ENCODE measurements at places on chromosomes 3 and 15.
A peak's percentile ranks its signal among the peaks of the same experiment; 100 is the strongest.

- no peak for DNase-seq
These were observed 32.3 kb downstream of the RNU5B-1 start for GRCh38 chr15:65336493-65337435.

DNA sequence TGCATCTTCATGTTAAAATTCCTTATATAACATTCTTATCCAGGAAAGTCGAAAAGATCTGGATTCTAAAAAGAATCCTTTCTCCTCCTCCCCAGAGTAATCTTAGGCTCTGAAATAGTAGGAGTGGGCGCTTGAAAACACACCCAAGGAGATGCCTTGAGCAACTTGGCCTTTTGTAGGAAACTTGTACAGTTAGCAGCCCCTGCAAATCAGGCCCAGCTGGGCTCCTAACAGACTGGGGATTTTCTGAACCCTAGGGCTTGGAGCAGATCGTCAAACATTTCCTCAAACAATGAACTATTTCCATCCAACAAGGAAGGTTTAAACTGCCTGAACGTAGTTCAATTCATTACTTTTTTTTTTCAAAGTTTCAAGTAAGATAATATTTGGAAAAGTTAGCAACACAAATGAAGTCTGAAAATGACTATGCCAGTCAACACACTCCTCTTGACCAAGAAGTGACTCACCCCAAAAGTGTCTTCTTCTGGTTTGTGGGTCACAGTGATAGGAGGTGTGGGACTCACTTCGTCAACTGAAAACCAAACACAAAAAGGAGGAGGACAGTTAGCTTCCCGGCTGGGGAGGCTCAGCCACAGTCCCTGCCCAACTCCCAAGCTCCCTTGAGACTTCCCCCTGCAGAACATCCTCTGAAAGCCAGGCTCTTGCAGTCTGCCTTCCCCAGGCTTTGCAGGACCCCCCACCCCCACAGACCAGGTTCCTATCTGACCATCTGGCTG is 129.7 kb downstream of the NTRK3 start:
- no peak for DNase-seq

- DNase-seq, result peak; percentile 59
These were observed 3.6 kb downstream of the BCL6 start for GRCh38 chr3:187741403-187742350.

DNA sequence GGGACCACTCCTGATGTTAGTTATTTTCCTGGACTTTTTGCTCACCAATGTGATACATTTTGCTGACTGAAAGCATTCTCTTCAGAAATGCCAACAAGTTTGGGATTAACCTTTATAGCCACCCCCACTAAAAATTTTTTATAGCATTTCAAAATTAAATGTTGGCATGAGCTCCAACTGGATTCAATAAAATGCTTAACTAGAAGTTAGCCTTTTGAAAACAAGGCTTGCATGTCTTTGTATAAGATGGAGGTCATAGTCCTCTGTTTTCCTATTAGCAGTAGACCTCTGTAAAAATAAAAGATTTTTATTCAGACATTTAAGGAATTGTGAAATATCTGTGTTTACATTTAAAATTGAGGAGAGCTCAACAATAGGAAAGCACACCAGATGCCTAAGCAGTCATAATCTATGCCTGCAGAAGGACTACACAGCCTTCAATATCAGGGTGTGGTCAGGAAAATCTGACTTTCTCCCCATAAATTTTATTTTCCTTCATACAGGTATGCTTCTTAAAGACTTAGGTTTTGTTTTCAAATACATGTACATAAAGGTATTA is 87.2 kb downstream of the DNAJC13 start:
- DNase-seq, result no peak

- no peak for DNase-seq
These were observed 140.7 kb downstream of the MECOM start for GRCh38 chr3:169522595-169523529.

DNA sequence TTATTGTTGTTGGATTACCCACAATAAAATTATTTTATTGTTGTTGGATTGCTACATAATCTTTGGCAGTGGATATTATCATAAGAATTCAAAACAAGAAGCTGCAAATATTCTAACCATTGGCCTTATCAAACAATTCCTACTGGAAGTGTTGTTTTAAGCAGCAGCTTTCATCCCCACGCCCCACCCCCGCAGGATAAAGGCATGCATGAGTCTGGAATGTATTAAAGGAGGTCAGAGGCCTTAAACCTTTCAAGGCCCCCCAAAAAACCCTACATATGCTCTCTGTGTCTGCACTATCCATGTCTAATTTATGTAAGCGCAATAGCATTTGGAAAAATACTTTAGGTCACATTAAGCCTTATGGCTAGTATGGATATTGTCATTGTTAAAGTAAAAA is 23.1 kb downstream of the P3H2 start:
- no peak for DNase-seq

DNA sequence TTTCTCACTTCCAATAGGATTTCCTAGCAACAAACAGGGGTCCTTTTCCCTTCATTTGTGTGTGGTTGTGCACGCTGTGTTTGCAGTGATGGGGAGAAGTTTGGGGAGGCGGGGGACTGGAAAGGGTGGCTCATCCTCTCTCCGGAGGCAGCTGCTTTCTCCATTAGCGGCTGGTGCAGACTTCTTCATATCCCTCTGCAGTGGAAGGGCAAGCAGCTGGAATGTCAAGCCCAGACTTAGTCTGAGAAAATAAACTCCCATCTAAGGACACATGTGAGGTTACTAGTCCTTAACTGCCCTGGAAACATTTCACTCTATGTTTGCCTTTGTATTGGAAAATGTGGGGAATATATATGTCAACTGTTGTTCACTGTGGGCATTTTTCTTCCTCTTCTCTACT is 467.0 kb upstream of the RASGRP1 start:
- DNase-seq, result no peak

- no peak for DNase-seq
These were observed 166.6 kb downstream of the BBX start for GRCh38 chr3:107689355-107689754.

GRCh38 chr3:132290833-132291232 is 26.4 kb upstream of the ACP3 start:
- no peak for DNase-seq

DNA sequence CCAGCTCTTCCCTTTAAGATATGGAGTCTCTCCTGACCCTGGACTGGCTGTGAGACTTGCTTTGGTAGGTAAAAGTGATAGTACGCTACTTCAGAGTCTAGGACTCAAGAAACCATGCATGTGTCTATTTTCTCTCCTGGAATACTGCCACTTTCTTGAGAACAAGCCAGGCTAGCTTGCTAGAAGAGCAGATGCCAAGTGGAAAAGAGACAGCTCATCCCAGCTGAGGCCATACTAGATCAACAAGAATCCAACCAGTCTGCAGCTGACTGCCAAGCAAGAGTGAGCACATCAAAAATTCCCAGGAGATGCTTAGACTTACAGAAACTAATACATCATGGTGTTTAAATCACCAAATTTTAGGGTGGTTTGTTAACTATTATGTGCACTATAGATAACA is 208.3 kb upstream of the RBMS3 start:
- no peak for DNase-seq

DNA sequence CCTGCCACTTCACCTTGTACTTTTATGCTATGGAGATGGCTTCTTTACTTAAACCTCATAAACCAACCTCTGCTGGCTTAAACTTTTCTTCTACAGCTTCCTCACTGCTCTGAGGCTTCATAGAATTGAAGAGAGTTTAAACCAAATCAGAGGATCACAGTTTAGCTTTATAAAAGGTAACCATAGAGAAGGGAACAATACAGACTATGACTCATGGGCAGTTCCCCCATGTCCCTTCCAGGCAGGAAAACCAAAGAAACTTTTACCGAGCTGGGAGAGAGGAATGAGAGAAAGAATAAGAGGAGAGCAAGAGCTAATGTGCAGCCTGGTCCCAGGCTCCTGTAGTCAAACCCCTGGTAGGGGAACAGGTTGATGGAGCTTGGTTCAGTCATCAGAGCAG is 53.9 kb upstream of the NEDD4 start:
- DNase-seq, result no peak

- no peak for DNase-seq
These were observed 124.7 kb downstream of the MYRIP start for GRCh38 chr3:39933986-39934693.

DNA sequence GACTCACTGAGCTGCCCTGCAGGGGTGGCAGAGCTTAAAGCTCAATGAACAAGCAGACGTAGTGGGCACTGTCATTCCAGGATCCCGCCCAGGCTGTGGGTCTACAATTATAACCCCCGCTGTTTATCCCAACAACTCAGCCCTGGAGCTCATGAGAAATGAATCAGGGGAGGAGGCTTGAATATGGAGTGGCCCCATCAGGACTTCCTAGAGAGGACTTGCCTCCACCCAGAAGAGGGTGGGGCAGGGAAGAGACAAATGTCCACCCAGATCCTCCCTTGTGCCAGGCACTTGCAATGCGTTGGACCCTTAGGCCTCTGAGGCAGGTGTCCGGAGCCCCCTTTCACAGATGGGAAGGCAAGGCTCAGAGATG is 33.0 kb downstream of the SLC6A20 start:
- DNase-seq, result no peak

GRCh38 chr3:113304102-113304501 is 92.7 kb downstream of the BOC start:
- DNase-seq, result no peak

DNA sequence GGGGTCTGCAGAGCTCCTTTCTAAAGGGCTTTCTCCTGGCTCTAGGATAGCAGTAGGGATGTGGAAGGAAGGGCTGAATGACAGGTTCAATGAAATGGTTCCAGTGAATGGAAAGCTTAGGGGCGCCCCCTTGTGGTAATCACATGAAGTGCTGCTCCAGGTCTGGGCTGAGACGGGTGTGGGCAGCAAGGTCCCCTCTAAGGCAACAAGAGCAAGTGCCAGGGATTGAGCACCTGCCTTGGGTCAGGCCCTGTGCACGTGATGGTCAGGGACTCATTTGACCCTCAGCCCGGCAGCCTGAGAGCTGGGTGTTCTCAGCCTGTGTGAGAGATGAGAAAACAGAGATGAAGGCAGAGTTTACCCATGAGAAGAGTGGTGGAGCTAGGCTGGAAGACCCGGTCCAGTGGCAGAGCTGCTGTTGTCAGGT is 12.1 kb upstream of the CX3CR1 start:
- DNase-seq, result peak; percentile 64

DNA sequence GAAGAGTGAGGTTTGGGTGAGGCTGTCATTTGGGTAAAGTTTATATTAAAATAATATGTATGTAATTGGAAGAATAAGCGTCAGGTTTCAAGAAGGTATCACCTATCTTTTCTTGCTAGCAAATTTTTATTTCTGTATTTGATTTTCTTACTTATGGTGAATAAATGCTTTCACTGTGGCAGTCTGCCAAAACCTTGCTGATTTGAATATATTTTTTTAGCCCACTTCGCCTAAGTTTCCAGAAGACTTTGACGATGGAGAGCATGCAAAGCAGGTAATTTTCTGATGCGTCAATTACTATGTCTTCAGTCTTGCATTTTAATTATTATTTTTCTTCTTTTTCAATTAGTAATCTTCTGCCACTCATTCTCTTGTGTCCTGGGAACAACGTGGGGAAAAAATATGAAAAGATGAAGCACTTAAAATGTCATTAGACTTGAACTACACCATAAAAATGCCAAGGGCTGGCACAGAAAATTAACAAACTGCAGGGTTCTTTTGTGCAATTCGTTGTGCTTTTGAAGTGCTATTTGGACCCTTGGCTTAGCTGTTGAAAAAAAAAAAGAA is 40.4 kb downstream of the SRP14 start:
- no peak for DNase-seq

DNA sequence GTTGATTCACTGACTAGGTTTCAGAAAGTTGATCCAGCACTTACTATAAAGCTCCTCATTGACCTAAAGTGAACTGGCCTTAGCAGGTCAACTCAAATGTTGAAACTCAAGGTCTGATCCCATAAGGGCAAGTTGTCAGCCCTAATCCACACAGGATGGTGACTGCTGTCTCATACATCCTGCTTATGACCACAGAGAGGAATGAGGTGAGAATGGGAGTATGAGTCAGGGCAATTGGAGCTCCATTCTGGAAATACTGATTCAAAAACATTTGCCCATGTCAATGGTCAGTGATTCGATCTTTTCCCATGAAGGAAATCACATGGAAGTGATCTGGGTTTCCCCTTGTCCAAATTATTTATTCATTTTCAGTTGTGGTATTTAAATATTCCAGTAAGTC is 78.7 kb downstream of the ZNF385D start:
- no peak for DNase-seq
